ENCODE measurements at places on chromosomes 11 and 22.

- DNase-seq, result no peak
These were observed 47.1 kb downstream of the LARGE1 start for GRCh38 chr22:33873186-33873585.

DNA sequence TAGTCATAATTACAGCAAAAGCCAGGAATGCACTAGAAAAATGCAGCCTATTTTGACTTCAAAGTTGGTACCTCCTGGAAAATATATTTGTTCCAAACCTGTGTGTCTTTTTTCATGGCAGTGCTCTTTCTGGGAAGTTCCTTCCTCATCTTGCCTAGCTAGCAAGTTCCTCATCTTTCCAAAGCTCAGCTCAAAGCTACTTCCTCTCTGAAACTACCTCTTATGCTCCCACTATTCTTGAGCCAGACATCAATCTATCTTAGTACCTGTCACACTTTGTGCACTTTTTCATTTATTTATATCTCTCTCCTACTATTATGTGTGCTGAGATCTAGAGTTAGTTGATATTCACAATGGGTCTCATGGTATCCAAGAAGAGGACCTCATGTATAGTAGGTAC lies 191.6 kb upstream of the CCDC90B start:
- DNase-seq, result no peak

GRCh38 chr22:17725500-17725796 lies 48.8 kb downstream of the BID start:
- no peak for DNase-seq

GRCh38 chr11:33321422-33321821 lies 64.2 kb downstream of the HIPK3 start:
- no peak for DNase-seq

GRCh38 chr11:88103337-88104206 lies 71.7 kb downstream of the RAB38 start:
- DNase-seq, result no peak

- no peak for DNase-seq
These were observed 4.5 kb upstream of the MUC5B start for GRCh38 chr11:1218256-1218787.
